Upper lobe of right lung (tissue), 1 donor: ENCODE measurements at places on chromosomes 7 and 10.
A peak's percentile ranks its signal among the peaks of the same experiment; 100 is the strongest.

GRCh38 chr10:133166828-133167692, 7.0 kb downstream of the KNDC1 start:
- H3K27ac ChIP-seq: no peak overlapping the region
- no peaks in the 10 kb centered on the region for H3K36me3 ChIP-seq
- H3K4me1 ChIP-seq: no peaks in the 10 kb centered on the region

DNA sequence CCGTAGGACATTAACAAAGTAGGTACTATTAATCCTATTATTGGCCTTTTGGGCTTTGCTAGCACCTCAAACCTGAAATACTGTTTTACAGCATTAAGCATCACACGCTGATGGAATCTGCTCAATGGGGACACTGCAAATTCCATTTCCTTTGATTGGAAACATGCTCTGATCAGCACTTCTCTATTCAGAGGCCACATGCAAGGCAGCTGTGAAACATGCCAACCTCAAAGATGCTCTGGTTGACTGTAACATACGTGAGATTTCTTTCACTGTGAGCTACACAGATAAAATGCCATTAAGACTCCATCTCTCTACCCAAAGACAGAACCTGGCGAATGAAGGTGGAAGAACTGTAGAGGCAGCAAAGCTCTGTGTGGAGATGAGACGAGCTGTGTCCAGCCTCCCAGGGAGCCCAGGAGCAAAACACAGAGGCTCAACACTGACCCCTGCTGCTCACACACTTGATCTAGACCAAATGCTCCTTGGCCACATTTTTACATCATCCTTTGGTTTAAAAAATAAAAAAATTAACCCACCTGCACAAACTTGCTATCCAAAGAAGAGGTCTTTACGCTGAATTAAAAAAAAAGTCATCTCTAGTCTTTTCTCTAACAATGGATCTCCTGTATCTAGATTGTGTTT, 8.0 kb downstream of the RSU1 start:
- no peak for DNase-seq
- H3K4me3 ChIP-seq: no peak overlapping the region
- no peak overlapping the region for H3K27ac ChIP-seq
- peaks cover 4% of the 10 kb centered on the region for H3K4me1 ChIP-seq

GRCh38 chr10:131982185-131982756, 548 bp upstream of the BNIP3 start:
- peak overlapping the region; percentile 55 for H3K27ac ChIP-seq
- H3K36me3 ChIP-seq: no peaks in the 10 kb centered on the region
- H3K4me3 ChIP-seq: peak overlapping the region; percentile 94
- H3K4me1 ChIP-seq: peaks cover 22% of the 10 kb centered on the region
- no peak for DNase-seq

DNA sequence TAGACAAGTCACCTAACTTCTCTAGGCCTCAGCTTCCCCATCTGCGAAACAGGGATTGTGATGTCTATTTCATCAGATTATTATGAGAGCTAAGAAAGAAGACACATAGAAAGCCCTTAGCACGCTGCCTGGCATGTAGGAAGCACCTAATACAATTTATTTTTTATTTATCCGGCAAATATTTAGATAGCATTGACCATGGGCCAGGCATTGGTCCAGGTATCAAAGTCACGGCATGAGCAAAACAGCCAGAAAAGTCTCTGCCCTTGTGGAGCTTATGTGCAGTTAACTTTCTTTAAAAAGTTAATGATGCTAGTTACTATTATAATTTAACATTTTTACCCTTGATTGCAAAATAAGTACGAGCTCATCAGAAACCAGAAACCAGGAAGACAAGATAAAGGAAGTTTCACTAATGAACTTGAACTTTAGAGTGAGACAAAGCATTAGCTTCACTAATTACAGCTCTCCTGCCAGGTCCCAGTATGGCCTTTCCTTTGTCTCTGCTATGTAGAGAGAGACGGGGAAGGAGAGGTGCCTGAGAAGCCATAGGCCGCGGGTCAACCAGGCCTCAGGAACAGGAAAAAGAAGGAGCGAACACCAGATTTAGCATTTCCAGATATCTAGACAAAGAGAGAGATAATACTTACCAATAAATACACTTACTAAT, 139.5 kb upstream of the ADAM12 start:
- no peak overlapping the region for H3K27ac ChIP-seq
- no peaks in the 10 kb centered on the region for H3K4me1 ChIP-seq
- DNase-seq: no peak
- H3K4me3 ChIP-seq: no peak overlapping the region
- H3K36me3 ChIP-seq: no peaks in the 10 kb centered on the region
- no peaks in the 10 kb centered on the region for H3K27me3 ChIP-seq

DNA sequence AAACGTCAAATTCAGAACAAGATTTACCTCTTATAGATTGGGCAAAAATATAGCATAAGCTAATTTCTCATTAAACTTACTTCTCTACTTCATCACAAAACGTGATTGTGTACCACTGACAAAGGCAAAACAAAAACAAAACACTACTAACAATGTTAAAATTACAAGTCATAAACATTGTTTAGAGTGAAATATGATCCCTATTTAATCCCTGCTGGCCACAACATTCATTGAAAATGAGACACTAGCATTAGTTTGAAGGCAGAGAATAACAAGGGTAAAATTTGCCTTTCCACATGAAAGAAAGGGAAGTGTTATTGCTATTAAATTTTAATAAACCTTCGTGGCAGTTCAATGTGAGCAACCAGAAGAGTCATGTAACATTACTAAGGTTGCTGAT, 45.0 kb downstream of the SEMA3A start:
- no peaks in the 10 kb centered on the region for H3K36me3 ChIP-seq
- H3K4me1 ChIP-seq: no peaks in the 10 kb centered on the region
- no peak overlapping the region for H3K27ac ChIP-seq
- no peak for DNase-seq

DNA sequence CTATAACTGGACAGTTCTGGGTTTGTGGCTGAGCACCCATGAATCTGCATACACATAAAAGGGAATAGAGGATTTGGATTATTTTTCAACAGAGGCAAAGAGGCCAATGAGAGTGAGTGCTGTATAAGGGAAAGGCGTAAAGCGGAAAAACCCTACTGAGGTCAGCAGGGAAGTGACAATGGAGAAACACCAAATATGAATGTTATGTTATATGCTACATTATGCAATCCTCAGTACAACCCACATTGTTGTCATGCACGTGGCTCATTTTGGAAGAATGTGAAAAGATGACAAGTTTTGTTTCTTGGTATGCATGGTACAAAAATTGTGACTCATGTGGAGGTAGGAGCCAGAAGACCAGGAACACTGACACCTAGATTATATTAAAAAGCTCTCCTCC, 113.6 kb upstream of the AMPH start:
- no peak for DNase-seq
- no peaks in the 10 kb centered on the region for H3K4me1 ChIP-seq
- no peak overlapping the region for H3K4me3 ChIP-seq
- no peaks in the 10 kb centered on the region for H3K27me3 ChIP-seq

DNA sequence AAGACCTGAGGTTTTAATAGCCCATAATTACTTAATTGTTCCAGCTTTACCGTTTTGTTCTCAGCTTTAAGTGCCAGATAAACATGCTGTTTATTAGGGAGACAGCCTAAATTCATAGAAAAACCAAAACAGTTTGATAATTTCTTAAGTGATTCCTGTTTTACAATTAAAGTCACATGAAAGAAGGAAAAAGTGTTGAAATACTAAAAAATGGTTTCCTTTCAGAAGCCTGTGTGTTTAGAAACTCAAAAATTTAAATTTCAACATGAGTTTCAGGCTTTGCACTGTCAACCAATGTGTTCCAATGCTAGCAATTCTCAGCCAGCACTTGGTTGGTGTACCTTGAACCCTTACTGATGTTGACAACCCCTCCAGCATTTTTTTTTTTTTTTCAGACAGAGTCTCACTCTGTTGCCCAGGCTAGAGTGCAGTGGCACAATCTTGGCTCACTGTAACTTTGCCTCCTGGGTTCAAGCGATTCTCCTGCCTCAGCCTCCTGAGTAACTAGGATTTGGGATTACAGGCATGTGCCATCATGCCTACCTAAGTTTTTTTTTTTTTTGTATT, 135.3 kb downstream of the ICA1 start:
- H3K36me3 ChIP-seq: no peaks in the 10 kb centered on the region
- H3K27me3 ChIP-seq: no peaks in the 10 kb centered on the region
- H3K27ac ChIP-seq: peak overlapping the region; percentile 25
- DNase-seq: no peak
- no peaks in the 10 kb centered on the region for H3K4me1 ChIP-seq

DNA sequence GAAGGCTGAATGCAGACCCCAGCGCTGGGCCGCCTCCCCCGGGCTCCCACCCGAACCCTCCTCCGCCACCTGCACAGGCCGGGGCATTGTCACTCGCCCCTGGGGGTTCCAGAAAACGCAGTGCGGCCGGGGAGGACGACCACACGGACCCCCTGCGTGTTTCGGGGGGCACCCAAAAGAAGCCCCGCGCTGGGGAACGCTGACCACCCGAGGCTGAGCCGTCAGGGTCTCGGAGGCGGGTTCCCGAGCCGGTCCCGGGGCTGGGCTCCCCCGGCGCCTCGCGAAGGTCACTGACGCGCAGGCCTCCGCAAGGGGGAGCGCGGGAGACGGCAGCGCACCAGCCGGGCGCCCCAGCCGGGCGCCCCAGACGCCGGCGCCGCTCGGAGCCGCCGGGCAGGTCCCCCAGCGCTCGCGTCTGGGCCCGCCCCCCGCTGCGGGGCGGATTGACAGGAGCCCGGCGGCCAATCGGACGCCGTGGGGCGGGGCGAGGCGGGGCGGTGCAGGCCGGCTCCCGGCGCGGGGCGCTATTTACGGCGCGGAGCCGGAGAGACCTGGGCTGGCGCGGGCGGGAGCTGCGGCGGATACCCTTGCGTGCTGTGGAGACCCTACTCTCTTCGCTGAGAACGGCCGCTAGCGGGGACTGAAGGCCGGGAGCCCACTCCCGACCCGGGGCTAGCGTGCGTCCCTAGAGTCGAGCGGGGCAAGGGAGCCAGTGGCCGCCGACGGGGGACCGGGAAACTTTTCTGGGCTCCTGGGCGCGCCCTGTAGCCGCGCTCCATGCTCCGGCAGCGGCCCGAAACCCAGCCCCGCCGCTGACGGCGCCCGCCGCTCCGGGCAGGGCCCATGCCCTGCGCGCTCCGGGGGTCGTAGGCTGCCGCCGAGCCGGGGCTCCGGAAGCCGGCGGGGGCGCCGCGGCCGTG, at the start of gene BAMBI:
BAMBI (plus strand) TSS at position 554 of the 920 bp plus-strand sequence. CDS start 377 bp downstream, outside the sequence.
- H3K27ac ChIP-seq: peak within 1 kb of the TSS; percentile 76
- peaks cover 10% of the 10 kb centered on the region for H3K27me3 ChIP-seq
- peak within 1 kb of the TSS; percentile 79 for H3K4me3 ChIP-seq
- no peaks in the 10 kb centered on the region for H3K36me3 ChIP-seq

GRCh38 chr10:34254596-34254995, 560.5 kb downstream of the PARD3 start:
- H3K27ac ChIP-seq: no peak overlapping the region
- no peak for DNase-seq

- no peaks in the 10 kb centered on the region for H3K4me1 ChIP-seq
- H3K4me3 ChIP-seq: peak overlapping the region; percentile 14
- no peaks in the 10 kb centered on the region for H3K27me3 ChIP-seq
- DNase-seq: no peak
Measured at GRCh38 chr10:60167050-60167449, 222.6 kb downstream of the ANK3 start.

- H3K4me1 ChIP-seq: no peaks in the 10 kb centered on the region
- no peaks in the 10 kb centered on the region for H3K36me3 ChIP-seq
- no peak overlapping the region for H3K4me3 ChIP-seq
- DNase-seq: no peak
- no peaks in the 10 kb centered on the region for H3K27me3 ChIP-seq
- H3K27ac ChIP-seq: no peak overlapping the region
Measured at GRCh38 chr7:138304071-138304320, 156.1 kb upstream of the TRIM24 start.

DNA sequence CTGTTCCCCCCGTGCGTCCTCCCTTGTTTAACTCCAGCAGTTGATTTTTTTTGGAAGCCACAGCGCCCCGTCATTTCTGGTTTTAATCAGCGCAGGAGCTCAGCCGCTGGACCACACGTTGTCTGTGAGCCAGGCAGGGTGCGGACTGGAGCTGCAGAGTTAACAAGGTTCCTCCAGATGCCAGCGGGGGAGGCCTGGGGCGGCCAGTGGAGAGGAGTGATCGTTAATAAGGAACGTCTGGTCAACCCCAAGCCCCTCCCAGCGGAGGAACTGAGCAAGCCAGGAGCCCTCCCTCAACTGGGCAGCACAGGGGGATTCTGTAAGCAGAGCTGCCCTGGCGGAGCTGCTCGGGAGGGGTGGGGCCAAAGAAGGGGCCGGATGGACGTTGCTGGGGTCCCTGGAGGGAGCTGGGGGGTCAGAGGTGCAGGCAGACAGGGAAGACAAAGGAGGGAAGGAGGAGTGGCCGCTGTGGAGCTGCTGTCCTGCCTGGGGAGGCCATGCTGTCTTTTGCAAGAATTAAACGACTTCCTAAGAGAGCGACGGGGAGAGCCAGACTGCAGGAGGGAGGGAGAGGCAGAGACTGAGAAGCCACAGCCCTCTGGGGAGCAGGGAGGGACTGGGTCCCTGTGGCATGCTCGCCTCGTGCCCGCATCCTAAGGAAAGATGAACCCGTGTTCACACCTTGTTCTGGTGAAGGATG, 537.1 kb upstream of the FOXK1 start:
- no peaks in the 10 kb centered on the region for H3K4me1 ChIP-seq
- DNase-seq: no peak
- H3K27ac ChIP-seq: no peak overlapping the region
- H3K4me3 ChIP-seq: no peak overlapping the region

DNA sequence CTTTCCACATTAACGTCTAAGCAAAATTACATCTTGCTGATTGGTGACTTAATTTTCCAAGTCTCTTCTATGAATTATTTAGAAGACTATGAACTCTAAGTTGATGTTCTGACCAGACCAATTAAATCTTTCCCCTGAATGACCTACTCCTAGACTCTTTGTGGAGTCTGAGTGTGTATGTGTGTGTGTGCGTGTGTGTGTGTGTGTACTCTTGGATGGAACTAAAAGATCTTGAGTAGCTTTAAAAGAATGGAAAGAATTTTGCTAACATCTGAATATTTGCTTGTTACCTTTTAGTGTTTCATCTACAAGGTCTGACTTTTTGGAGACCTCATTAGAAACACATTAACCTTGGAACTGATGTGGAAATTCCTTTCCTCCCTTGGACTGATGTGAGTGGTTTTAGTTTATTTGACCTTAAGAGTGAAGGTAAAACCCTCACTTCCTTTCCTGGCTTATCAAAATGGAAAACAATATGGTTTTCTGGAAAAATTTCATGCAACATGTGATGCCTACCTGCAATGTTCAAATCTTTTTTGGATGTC, 257.1 kb downstream of the GATA3 start:
- no peaks in the 10 kb centered on the region for H3K4me1 ChIP-seq
- H3K4me3 ChIP-seq: no peak overlapping the region
- H3K36me3 ChIP-seq: no peaks in the 10 kb centered on the region
- H3K27ac ChIP-seq: no peak overlapping the region
- H3K27me3 ChIP-seq: no peaks in the 10 kb centered on the region
